CD4-positive, alpha-beta T cell treated with Interleukin-21 for 1 hour (primary cell): ENCODE measurements at places on chromosomes 13 and 19.

DNA sequence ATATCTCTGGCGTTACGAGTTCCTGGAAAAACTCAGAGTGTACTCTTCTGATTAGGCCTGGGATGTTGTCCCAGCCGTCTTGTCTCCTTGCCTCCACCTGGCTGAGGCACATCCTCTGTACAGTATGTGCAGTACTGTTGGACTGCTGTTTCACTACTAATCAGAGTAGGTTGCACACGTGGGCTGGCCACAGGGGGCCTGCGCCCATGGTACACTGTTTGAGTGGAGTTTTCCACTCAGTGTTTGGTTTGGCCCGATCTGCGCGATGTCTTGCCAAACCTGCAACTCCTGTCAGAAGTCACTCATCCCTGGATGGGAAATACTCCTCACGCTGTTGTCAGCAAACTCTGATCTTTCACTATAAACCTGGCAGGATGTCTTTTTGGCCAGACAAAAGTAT is 189.6 kb upstream of the CSNK1A1L start:
- no peak for DNase-seq

DNA sequence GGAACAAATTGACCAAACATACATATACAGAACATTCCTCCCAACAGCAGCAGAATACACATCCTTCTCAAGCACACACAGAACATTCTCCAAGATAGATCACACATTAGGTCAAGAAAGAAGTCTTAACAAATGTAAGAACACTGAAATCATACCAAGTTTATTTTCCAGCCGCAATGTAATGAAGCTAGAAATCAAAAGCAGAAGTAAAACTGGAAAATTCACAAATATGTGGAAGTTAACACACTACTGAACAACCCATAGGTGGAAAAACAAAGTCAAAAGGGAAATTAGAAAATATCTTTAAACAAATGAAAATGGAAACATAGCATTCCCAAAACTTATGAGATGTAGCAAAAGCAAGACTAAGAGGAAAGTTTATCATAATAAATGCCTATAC is 692.6 kb downstream of the DIAPH3 start:
- DNase-seq = no peak

GRCh38 chr13:112454648-112455334 is 78.6 kb downstream of the SPACA7 start:
- DNase-seq = no peak

DNA sequence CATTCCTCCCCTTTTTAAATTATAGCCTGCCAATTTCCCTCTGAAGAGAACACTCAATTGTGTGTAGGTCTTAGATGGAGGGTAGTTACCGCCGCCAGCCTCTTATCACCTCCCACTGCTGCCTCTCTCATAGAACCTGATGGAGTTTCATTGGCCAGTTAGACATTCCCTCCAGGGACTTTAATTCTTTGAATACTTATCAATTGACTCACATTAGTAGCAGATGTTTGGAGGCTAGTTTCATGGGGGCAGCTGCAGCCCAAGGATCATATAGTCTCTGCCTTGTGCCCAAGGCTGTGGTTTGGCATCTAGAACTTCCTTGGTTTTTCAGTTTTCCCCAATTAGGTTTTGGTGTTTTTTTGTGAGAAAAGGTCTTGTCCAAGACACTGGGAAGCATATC is 318.9 kb upstream of the HTR2A start:
- no peak for DNase-seq

DNA sequence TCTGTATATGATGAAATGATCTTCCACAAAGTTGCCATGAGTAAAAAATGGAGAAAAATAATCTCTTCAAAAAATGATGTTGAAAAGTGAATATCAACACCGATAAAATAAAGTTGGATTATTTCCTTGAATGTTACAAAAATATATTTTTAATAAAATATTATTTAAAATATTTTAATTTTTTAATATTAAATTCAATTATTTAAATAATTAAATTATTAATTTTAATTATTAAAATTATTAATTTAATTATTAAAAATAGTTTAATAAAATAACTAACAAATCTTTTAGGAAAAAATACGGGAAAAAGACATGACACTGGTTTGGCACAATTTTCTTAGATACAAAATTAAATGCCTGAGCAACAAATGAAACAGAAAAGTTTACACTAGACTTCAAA is 21.3 kb downstream of the ZNF626 start:
- no peak for DNase-seq

- DNase-seq = no peak
Observed at GRCh38 chr13:32553720-32554119, 15.1 kb upstream of the N4BP2L2 start.

DNA sequence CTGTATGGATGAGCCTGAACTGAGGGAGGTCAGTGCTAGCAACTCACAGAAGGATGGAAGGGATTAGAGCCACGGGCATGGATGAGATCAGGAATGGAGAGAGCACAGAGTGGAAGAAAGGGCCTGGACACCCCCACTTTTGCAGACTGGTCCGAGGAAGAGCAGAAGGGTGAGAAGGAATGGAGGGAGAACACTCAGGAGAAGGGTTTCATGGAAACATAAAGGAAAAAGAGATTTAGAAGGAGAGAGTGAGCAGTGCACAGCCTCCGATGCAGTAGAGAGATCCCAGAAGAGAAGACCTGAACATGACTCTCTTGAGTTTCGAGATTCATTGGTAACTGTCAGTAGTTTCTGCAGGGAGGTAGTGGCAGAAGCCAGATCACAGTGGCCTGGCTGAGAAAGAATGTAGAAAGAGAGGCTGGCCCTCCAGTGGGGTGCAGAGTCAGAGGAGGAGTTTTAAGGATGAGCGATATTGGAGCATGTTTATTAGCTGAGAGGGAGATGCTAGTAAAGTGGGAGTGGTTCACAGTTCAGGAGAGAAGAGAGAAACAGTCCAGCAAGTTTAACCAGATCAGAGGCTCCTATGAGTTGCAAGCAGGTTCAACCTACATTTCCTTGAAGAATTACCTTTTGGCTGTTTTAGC is 108.9 kb downstream of the ZAR1L start:
- no peak for DNase-seq

- peak; percentile 22 for DNase-seq
Observed at GRCh38 chr19:54653181-54653809, 9.5 kb upstream of the LILRB4 start.

- DNase-seq = peak; percentile 75
Observed at GRCh38 chr13:26482451-26483197, 74.9 kb upstream of the WASF3 start.

DNA sequence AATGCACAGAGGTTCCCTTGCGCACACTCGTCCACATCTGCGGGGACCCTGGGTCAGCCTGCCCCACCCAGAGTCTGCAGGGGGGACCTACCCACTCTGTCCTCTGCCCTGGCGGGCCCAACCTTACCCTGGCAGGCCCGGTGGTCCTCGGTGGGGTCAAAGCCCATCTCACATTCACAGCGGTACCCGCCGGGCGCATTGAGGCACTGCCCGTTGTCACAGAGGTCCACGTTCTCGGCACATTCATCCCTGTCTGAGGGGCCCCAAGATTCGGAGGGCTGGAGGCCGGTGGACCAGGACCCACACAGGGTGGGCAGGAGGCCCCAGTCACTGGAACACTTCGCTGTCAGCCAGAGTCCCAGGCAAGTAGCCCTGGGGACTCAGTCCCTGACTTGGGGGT is 38.5 kb downstream of the FBN3 start:
- DNase-seq = no peak

- DNase-seq = no peak
Observed at GRCh38 chr13:96880419-96880818, 113.9 kb downstream of the OXGR1 start.

DNA sequence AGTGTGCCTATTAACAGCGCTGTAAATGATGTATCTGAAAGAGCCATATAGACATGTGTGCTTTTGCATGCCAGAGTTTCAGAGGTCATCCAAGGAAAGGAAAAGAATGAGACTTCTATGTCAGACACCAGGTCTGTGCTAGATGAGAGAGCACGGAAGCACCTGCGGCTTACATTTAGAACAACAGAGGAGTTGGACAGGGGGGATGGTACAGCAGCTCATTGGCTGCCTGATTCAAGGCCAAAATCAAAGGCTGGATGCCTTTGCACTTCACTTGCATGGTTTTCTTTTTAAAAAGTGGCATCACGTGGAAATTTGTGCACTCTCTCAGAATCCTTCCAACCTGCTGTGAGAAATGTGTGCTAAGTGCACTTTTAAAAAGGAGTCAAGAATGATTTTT is 32.8 kb upstream of the AMER2 start:
- DNase-seq = no peak

DNA sequence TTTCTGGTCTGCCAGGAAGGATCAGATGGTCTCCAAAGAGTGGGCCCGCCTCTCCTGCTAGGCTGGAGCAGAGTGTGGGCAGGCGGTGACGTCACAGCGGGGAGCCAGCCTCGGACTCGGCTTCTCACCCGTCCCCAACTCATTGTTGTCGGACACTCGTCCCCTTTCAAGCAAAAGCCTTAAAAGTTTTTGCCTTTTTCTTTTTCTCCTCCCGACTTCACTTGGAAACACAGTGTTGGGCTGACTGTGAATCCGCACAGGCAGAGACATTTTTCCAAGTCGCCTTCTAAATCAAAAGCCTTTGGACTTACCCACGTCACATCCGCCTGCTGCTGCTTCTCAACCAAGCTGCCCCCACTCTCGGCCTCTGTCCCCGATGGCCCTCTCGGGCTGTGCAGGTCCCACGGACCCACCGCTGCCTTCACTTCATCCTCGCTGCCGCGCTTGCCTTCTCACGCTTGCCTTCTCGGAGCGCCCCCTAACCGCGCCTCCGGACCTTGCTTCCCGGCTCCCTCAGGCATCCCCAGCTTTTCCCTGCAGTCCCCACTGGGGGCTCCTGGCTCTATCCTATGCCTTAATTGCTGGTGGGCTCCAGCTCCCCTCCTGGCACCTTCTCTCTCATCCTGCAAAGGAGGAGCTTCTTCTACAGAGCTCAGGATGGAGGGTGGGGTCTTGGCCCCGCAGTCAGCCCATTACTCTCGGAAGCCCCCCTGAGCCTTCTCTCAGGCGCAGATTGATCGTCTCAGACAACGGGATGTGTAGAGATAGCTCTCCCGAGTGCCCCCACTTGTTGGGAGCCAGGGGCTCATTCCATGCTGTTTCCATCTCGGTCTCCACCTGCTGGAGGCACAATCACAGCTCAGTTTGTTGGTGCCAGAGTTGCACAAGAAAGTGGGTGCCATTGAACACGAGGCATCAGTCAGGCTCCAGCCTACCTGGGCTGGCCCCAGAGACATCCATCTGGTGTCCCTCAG is 3.9 kb upstream of the ZNF135 start:
- no peak for DNase-seq

GRCh38 chr13:37187105-37187504 is 81.6 kb upstream of the CSNK1A1L start:
- DNase-seq = no peak

- no peak for DNase-seq
Observed at GRCh38 chr13:20190481-20191310, 2.0 kb downstream of the GJB2 start.

DNA sequence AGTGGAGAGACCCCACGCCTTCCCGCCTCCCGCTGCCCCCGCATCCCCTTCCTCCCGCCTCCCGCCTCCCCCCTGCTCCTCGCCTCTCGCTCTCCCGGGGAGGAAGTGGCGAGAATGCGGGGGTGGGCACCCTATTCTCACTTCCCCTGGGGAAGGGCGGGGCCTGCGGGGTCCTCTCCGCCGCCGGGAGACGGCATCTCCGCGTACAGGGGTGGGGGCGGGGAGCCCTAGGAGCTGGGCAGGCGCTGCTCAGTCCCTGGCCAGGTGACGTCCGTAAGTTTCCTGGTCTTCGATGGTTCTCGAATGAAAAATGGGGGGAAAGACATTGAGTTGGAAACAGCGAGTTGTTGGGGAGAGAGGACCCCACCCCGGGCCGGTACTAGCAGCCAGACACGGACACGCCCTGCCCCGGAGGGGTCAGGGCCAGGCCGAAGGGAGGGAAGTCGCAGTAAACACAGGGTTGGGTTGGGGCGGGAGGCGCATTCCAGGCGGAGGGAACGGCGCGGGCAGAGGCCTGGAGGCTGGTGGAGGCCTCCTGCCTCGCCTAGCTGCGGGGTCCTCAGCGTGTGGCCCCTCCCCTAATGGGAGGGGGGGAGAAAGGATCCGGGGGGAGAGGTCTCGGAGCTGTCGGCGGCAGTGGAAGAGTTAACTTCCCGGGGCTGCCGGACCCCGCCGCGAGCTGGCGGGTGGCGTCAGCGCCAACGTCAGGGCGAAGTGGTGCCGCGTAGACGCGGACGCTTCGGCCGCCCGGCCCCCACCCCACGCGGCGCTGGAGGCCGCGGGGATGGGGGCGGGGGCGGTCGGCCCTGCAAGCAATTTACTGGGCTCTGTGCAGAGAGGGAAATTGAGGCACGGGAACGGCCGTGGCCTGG is 10.4 kb upstream of the JUND start:
- peak; percentile 86 for DNase-seq

- DNase-seq = no peak
Observed at GRCh38 chr13:98039964-98040363, 86.5 kb downstream of the IPO5 start.

GRCh38 chr13:100542826-100543156 is 45.8 kb downstream of the GGACT start:
- DNase-seq = peak; percentile 48

DNA sequence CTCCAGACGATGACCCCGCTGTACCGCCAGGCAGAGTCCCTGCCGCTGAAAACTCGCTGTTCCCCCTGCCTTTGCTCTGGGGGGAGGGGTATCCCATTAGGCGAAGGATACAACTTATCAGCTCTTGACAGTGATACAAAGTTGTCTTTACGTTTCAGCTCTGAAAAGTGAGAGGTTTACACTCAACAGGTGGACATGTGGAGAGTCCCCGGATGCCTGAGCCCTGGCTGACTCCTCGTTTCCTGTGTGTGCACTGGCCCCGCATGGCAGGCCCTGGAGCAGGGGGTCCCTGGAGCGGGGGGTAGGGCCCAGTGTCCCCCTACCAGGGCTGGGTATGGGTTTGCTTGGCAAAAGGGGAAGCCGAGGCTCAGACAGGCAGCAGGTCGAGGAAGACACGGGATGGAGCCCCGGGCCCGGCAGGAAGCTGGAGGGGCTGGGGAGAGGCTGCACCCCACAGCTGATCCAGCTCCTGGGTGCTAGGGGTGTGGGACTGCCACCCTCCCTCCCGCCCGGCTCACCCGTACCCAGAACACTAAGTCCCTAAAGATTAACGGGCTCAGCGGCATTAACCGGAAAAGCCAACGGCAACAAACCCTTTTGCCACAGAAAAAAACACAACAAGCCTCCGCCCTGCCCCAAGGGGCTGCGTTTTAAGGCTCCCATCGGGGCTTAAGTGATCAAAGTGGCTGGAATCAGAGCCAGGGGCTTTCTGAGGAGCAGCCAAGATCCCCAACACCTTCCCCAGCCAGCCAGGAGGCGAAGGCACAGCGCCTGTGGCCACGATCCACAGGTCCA is 5.6 kb downstream of the TCF3 start:
- DNase-seq = no peak

- DNase-seq = no peak
Observed at GRCh38 chr19:33311326-33311682, 9.0 kb upstream of the CEBPA start.

DNA sequence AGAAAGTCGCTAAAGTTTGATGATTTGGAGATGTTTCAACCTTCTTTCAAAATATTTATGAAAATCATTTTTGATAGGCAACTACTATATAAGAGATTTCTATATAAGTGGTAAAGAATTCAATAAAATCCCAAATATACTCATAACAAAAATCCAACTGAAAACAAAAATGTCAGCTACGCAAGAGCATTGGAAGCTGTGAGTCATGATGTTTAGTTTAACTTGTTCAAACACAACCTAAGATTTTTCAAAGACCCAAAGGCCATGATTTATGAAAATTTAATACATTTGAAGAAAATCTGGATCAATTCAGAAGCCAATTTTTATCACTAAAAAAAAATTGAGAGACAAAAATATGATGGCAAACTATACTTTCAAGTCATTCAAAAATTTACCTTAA is 226.6 kb downstream of the MZT1 start:
- no peak for DNase-seq
